ENCODE measurements at places on chromosomes 5 and 9. TPM values are rescaled to one million over a fixed set of nuclear protein-coding genes. Genes with fewer than 3 reads are reported as not detected.

RCL1 gene
- total RNA-seq: 21.1 TPM

RUSC2 gene
- 30.0 TPM for total RNA-seq

SPINK13 gene
- total RNA-seq: not detected

ZNF454 gene
- total RNA-seq: not detected

HK3 gene
- not detected for total RNA-seq

F2RL2 gene
- 0.17 TPM for total RNA-seq

SOHLH1 gene
- total RNA-seq: not detected
